ENCODE measurements at places on chromosomes 1 and 21.

DNA sequence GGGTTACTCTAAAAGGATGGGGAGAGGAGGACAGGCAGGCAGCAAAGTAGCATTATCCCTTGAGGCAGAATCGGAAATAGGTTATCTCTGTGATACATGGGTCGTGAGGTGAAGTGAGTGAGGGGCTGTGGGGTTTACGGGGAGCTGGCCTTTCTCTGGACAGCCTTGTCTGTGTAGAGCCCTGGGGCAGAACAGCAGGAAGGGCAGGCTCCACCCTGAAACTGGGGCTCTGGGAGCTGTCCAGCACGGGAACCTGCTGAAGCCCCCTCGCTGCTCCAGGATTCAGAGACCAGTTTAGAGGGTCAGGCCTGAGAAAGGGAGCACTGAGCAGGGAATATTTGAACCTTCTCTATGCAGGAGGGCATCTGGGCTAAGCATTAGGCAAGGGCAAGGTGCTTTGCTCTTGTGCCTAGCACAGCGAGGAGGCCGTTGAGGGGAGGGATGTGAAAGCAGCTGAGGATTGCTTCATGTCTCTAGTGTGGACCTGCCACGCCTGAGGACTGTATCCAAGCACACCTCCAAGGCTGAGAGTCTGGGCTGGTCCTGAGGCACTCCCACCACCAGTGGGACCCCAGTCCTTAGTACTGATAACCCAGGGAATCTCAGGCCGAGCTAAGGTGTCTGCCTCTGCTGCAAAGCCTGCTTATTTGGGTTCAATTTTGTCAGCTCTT, 55.8 kb downstream of the NAV1 start:
- DNase-seq, result no peak

DNA sequence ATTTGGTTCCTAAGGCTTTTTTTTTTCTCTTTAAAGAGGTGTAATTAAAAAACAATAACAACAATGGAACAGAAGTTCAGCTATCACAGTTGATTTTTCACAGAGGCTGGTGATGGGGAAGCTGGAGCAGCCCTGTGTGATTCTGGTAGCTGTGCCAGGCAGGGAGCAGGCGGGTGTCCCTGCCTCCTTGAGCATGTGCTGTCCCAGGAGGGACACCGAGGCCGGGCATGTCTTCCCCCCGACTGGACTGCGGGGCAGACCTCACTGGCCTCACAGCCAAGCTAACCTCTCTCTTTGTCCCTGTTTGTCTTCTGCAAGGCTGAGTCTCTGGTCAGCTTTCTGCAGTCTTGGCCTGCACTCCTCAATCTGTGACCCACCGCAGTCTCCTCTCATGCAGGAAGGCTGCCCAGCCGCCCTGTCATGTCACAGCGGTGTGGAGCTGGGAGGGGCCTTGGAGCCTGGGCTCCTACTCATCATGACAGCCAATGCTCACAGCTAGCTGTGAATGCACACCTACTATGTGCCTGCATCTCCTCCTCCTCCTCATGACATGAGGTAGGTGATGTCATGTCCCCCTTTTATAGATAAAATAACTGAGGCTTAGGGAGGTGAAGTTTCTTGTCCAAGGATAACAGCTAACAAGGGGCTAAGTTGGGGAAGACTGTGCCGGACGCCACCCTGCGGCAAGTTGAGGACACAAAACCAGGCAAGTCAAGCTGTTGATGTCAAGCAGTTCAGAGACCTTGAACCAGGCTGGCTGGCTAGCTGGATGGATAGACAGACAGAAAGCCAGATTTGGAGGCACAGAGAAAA, 10.3 kb upstream of the ACTL8 start:
- no peak for DNase-seq

- no peak for DNase-seq
Observed at GRCh38 chr1:3021233-3021671, at the start of gene ACTRT2. TSS of gene ACTRT2 (plus strand) at chr1:3021467. CDS start at chr1:3021687, 220 bp downstream.

- no peak for DNase-seq
Observed at GRCh38 chr1:207112616-207113296, 8.7 kb downstream of the C4BPA start.

GRCh38 chr1:236893626-236894545, 98.8 kb downstream of the MTR start:
- no peak for DNase-seq

DNA sequence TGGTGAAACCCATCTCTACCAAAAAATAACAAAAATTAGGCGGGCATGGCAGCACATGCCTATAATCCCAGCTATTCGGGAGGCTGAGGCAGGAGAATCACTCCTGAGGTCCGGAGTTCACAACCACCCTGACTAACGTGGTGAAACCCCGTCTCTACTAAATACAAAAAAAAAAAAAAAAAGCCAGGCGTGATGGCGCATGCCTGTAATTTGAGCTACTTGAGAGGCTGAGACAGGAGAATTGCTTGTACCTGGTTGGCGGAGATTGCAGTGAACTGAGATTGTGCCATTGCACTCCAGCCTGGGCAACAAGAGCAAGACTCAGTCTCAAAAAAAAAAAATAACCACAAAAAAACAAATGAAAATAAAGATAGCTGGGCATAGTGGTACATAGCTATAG, 42.3 kb downstream of the CC2D1B start:
- no peak for DNase-seq

GRCh38 chr1:215523906-215524305, 43.2 kb upstream of the KCTD3 start:
- DNase-seq, result no peak

DNA sequence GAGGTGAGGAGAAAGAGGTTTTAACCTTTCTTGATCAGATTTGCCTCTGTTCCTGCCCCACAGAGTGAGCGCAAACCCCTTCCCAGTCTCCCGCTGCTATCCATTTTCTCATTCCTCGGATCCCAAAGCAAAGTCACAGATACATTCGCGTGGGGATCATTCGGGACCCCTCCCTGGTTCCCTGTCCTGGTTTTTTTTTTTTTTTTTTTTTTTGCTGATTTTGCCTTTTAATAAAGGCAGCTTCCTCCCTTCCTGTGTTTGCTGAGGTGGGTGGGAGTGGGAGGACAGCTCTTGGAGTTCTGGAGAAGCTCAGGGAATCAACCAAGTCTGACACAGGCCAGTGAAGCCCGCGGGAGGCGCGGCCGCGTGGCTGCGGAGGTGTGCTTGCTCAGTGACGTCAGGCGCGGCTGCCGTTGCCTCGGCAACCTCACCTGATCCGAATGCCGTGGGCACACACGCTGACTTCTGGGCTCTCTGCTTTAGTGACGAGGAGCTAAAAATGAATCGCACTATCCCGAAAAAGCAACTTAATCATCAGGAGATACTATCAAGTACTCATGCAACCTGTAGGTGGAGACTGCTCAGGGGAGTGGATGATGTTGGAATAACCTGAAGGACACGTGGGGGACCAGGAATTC, 106.4 kb downstream of the TBX19 start:
- DNase-seq, result peak; percentile 68

- DNase-seq, result no peak
Observed at GRCh38 chr1:42081475-42081874, 71.7 kb upstream of the GUCA2B start.

DNA sequence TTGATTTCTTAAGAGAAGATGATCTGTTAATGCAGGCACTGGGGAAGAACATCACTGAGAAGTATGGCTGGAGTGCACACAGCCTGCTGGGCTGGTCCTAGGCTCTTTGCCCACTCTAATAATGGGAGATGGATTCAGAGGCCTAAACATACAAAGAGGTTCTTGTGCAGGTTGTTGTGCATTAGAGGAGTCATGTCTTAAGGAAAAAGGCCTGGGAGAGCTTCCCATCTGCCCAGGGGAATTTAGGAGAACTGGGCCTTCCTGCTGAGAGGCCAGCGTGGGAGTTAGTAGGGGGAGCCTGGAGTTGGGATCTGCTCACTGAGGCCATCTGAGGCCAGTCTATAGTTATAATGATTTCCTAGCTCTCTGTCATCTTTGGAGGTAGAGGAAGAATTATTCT, 126.7 kb downstream of the TLR5 start:
- DNase-seq, result no peak

- DNase-seq, result no peak
Observed at GRCh38 chr1:214372092-214372491, 91.1 kb downstream of the SMYD2 start.

- DNase-seq, result no peak
Observed at GRCh38 chr21:39316729-39317128, 3.3 kb upstream of the BRWD1 start.

DNA sequence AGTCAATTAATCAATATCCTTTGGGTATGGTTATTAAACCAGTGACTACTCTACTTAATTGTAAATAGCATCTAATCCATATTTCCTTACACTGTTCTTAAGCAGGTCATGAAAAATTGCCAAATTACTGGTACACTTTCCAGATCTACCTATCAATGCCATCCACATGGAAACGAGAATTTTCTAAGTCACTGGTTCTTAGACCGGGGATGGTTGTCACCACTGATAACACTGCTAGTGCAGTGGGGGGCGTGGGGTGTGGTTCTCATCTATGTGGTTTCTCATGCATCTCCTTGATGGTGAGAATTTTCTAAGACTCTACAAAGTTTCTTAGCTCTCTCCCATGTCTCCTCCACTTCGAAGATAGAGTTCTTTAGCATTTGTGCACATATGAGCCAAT, 63.7 kb upstream of the COG2 start:
- DNase-seq, result no peak

DNA sequence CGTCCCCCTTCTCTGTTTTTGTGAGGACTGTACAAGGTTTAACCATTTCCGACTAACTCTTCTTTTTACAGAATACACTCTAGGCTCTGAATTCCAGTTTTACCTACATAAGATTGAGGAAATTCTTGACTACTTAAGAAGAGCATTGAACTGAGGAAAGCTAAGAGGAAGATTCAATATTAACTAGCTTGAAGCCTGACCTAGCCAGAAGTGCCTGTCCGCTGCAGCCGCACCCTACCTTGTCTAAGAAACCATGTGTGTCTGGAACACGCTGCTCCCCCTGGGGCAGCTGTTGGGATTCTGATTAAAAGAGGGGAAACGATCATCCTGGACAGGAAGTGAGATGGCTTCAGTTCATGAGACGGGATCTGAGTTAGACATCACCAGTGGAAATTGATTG, 28.9 kb downstream of the CA6 start:
- no peak for DNase-seq

- no peak for DNase-seq
Observed at GRCh38 chr1:152020849-152021248, 16.0 kb downstream of the S100A11 start.

GRCh38 chr1:17903386-17903785, 148.3 kb downstream of the ACTL8 start:
- DNase-seq, result no peak

DNA sequence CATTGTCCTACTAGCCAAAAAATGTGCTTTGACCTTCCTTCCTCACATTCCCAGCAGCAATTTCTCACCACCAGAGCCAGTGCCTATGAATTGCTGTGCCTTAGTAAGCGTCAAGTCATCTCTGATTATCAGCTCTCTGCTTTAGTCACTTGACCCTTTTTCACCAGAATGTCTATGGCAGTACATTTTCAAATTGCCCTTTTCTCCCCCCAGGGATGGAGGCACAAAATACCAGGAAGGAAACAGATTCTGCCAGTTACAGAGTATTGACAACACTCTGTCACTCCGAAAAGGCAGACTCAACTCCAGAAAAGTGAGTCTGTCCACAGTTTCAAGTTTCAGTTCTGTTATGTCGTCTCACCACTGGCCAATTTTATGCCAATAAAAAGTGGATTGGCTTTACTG, 167.4 kb downstream of the TNFSF18 start:
- DNase-seq, result no peak

- DNase-seq, result no peak
Observed at GRCh38 chr1:212635141-212635631, 26.6 kb downstream of the ATF3 start.

DNA sequence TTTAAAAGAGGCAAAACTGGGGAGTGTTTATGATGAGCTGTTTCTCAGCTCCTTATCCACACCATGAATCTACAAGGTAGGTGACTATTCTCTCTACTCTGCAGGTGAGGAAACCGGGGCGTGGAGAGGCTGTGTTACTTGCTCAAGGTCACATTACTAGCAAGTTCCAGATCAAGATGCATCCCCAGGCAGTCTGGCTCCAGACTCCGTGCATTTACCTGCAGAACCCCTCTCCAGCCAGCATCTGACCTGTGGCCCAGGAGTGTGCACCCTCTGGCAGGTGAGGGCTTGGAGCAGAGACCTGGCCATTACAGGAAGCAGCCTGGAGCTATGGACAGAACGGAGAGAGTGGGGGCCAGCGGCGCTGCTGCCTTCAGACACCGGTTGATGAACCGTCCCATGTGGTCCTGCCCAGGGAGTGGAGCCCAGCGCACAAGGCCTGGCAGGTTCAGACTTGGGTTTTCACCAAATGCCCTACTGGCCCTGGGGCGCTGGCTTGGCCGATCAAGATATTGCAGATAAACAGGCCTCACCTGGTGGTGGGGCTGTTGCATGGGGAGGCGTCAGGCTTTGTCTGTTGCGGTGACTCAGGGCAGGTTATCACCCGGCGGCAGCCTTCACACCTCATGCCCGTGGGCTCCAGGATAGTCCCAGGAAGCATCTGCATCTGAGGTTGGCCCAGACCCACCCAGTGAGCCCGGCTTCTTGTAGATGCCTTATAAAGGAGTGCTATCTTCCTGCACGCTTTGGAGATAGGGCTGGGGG, 29.2 kb upstream of the WNT4 start:
- DNase-seq, result no peak

GRCh38 chr1:101238031-101238628, 1.3 kb downstream of the S1PR1 start:
- peak; percentile 38 for DNase-seq

GRCh38 chr1:226737819-226738420, 1.2 kb downstream of the ITPKB start:
- peak; percentile 40 for DNase-seq

DNA sequence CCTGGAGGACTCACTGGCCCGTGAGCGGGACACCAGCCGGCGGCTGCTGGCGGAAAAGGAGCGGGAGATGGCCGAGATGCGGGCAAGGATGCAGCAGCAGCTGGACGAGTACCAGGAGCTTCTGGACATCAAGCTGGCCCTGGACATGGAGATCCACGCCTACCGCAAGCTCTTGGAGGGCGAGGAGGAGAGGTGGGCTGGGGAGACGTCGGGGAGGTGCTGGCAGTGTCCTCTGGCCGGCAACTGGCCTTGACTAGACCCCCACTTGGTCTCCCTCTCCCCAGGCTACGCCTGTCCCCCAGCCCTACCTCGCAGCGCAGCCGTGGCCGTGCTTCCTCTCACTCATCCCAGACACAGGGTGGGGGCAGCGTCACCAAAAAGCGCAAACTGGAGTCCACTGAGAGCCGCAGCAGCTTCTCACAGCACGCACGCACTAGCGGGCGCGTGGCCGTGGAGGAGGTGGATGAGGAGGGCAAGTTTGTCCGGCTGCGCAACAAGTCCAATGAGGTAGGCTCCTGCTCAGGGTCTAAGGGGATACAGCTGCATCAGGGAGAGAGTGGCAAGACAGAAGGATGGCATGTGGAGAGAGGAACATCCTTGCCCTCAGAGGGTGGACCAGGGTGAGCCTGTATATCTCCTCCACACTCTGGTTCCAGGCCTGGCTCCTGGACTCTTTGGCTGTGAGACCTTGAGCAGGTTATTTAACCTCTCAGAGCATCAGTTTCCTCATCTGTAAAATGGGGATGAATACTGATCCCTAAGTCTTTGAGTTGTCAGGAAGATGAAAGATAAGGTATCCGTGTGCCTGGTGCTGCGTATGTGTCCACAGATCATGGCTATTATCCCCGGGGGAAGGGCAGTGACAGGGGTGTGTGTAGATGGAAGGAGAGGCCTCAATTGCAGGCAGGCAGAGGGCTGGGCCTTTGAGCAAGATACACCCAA, 17.2 kb upstream of the SEMA4A start:
- no peak for DNase-seq
